Lower leg skin (tissue), 4 donors: ENCODE measurements at places on chromosomes 6 and 20.

- DNase-seq, result no peak
Measured at GRCh38 chr6:115854866-115855665, 205.6 kb downstream of the FRK start.

GRCh38 chr6:69265706-69266105 is 531.1 kb downstream of the LMBRD1 start:
- no peak for DNase-seq

DNA sequence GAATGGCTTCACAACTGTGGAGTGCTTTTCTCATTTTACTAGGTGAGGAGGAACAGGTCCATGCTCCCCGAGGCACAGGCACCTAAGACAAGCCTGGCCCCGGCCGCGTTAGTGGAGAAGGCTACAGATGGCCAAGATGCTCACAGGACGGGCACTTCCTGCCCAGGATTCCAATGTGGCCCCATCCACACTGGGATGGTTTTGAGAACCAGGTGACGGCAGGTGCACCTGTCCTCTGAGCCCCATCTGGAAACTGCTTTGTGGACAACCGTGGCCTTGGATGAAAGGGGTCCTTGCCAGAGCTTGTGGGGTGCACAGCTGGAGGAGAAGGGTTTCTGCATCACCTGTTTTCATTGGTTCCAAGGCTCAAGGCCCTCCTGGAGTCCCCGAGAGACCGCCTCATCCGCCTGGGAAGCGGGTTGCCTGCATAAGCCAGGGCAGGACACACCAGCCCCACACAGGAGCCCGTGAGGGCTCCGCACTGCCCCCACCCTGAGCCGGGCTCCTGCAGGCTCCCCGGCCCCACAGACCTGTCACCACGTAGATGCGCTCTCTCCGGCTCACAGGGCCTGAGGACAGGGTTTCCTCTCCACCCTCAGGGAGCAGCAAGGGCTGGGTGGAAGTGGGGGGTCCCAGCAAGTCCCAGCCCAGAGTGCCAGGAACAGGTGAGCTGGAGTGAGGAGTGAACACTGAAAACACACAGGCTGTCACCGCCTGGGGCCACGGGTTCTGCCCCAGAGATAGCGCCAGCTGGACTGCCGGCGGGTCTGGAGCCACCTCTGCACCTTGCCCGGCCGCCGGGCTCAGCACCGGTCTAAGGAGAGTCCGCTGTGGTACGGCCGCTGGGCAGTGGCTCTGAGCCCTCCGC is 18.3 kb downstream of the NTSR1 start:
- no peak for DNase-seq

DNA sequence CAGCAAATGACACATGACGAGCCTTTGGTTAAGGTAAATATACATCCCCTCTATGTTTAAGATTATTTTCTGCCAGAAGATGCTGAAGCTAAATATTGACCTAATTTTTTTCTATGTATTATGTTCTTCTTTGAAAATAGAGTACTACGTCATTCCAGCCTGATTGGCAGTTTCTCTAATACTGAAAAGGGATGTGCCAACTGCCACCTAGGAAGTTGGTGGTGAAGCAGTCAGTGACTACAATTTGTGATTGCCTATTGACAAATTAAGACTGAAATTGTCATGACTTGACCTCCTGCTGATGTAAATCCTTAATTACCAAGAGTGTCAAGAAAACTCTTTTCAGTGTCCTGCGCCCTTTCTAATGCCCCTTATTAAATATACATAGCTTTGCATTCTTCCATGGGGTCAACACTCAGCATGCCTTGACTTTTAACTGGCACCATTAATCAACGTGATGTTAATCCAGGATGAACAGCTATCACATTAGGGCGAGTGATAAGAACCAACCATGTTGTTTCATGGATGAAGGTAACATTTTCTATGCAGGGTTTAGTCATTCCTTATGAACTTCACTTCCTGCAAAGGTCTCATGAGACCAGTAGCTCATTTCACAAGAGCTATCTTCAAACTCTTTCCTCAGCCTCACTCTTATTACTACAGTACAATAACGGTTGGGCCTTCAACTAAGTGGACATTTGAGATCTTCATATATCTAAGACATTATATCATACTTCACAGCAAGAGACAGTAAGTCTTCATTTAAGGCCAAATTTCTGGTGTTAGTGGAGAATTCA is 22.5 kb upstream of the SGK1 start:
- DNase-seq, result no peak

GRCh38 chr6:129747588-129748112 is 37.7 kb upstream of the ARHGAP18 start:
- DNase-seq, result no peak

- no peak for DNase-seq
Measured at GRCh38 chr6:155483858-155484257, 28.2 kb upstream of the NOX3 start.

- no peak for DNase-seq
Measured at GRCh38 chr20:62894261-62894660, 32.0 kb downstream of the DIDO1 start.

GRCh38 chr6:46279874-46280273 is 109.1 kb upstream of the ENPP5 start:
- no peak for DNase-seq

DNA sequence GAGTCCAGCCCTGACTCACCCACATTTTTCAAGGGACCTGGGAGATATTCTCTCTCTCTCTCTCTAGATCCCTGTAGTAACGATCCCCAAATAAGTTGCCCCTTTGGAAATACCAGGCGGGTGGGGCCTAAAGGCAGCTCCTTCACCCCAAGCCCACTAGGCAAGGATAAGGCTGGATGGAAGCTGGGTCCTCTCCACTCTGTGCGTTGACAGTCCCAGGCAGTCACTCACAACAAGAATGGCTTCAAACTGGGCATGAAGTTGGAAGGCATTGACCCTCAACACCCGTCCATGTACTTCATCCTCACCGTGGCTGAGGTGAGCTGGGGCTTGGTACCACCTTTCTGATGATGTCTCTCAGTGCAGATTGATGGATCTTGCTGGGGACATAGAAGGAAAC is 21.6 kb downstream of the L3MBTL1 start:
- peak; percentile 46 for DNase-seq

- no peak for DNase-seq
Measured at GRCh38 chr6:127902933-127903332, 2.1 kb upstream of the THEMIS start.
